ENCODE measurements at places on chromosomes 1 and 21. TPM values are rescaled to one million over a fixed set of nuclear protein-coding genes. Genes with fewer than 3 reads are reported as not detected.

The GSTM5 gene
- total RNA-seq = not detected

The ATP1A4 gene
- 0.20 TPM for total RNA-seq

The S100A14 gene
- 0.63 TPM for total RNA-seq

The OR2L8 gene
- 0.24 TPM for total RNA-seq

The LCE1B gene
- not detected for total RNA-seq
